Suppressor macrophage (primary cell): ENCODE measurements at places on chromosomes 4 and X.

GRCh38 chr4:48118081-48118480 lies 16.0 kb downstream of the TXK start:
- no peak for DNase-seq

- DNase-seq: no peak
Measured at GRCh38 chr4:61533140-61533539, 333.0 kb downstream of the ADGRL3 start.

- no peak for DNase-seq
Measured at GRCh38 chr4:137528673-137529072, 3.6 kb downstream of the PCDH18 start.

GRCh38 chr4:22435652-22436051 lies 80.2 kb downstream of the ADGRA3 start:
- DNase-seq: no peak

- DNase-seq: no peak
Measured at GRCh38 chr4:116923389-116923788, 162.0 kb downstream of the TRAM1L1 start.

GRCh38 chrX:107743995-107744394 lies 31.6 kb downstream of the TSC22D3 start:
- no peak for DNase-seq

DNA sequence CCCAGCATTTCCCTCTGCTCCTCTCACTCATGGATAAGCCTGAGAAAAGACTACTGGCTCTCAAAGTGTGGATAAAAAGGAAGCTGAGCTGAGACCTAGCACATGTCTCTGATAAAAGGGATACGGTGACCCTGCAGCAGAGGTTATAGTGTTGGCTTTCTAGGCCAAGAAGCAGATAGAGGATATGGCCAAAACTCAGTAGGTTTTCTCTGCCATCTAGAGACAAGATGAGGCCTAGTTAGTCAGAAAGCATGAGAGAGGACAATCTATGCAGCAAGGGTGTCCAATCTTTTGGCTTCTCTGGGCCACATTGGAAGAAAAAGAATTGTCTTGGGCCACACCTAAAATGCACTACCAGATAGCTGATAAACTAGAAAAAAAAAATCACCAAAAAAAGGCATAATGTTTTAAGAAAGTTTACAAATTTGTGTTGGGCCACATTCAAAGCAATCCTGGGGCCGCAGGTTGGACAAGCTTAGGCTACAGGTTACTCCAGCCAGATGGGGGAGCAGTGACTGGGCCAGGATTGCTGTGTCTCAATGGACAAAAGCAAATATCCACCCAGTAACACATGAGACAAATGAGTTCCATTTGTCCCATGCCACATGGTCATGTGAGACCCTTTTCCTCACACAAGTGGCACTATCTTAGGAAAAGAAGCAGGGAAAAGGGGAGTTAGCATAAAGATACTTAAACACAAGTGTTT lies 411.4 kb downstream of the INPP4B start:
- no peak for DNase-seq

DNA sequence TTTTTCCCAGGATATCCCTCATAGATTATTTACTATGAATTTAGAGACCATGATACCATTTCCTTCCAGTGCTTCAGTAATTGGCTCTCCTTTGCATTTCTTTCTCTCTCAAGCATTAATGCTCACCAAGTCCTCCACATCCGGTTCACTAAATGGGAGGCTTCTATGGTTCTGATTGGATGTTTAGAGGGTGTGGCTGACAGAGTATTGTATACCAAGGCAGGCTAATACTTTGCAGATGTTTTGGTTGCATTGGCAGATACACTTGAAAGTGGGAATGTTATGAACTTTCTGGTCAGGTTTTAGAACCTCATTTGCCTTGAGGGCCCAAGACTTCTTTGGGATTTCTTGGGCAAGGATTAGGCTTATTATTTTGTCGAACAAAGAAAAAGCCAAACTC lies 24.2 kb downstream of the CBLL2 start:
- DNase-seq: no peak

GRCh38 chr4:170106900-170107299 lies 17.1 kb upstream of the AADAT start:
- no peak for DNase-seq

DNA sequence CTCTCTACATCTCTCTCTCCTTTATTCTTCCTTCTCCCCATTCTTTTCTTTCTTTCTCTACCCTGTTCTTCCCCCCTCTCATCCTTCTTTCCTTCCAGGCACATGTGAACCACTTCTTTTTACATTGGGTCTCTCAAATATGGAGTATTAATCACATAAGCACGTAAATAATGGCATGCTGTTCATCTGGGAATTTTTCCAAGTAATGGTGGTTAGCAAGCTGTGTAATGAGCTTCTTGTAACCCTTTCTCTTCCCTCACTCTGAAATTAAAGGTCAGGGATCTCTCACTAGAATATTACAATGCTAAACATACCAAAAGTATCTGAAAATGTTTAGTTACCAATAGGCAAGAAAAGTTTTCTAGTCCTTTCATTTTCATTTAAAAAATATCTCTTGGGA lies 239.9 kb upstream of the TEX13A start:
- no peak for DNase-seq

DNA sequence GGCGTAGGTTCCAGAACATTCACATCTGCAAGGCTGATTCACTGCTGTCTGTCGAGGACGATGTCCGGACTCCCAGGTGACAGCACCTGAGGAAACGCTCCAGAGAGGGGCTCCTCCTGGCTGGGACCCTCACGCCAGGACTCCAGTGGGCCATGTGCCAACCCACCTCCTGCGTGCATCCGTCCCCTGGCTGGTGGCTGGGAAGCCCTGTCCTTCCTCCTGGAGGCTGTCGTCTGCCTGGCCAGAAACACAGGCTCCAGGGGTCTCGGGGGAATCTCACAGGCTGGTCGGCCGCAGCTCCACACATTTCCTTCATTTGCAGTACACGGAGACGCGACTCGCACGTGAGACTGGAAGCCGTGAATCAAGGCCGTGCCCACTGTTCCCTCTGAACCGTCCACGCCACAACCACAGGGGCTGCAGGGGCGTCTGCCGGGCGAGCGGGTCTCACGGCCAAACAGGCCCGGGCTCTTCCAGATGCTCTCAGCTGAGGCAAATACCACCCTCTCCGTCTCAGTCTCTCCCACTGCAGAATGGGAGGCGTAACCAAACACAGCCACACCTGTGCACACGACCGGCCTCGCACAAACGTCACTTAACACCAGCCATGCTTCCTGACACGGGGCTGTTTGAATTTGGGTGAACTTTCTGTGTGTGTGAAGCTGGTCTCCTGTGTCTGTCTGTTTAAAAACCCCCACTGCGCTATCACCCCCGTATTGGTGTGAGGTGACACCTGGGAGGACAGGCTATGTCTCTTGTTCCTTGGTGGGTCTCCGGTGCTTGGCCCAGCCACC lies 38.7 kb upstream of the MXD4 start:
- no peak for DNase-seq

- DNase-seq: no peak
Measured at GRCh38 chr4:52743444-52744019, 7.7 kb downstream of the ERVMER34-1 start.

- DNase-seq: no peak
Measured at GRCh38 chrX:103733017-103733416, 22.3 kb downstream of the TMEM31 start.

GRCh38 chrX:75278991-75279390 lies 5.1 kb downstream of the UPRT start:
- DNase-seq: no peak

GRCh38 chr4:163622379-163623035 lies 128.0 kb downstream of the TMA16 start:
- DNase-seq: peak; percentile 57

DNA sequence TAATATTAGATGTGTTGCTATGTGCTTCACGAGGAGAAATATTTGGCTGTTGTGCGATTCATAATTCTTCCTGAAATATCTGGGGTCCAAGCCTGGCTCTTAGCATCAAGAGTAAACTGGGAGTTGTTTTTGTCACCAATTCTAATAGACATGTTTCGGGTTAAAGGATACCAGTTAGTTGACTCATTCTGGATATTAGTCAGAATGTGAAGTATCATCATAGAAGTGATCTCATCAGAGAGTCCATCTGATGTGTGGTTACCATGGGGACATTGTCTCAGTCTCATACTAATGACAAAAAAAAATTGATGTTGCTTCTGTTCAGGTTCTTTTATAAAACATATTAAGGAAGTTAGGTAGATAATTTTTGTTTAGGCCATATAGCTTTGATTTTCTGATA lies 57.2 kb upstream of the MTMR1 start:
- no peak for DNase-seq

- no peak for DNase-seq
Measured at GRCh38 chr4:20253735-20254409, 2.2 kb downstream of the SLIT2 start.
